ENCODE measurements at places on chromosomes 11 and 22.

DNA sequence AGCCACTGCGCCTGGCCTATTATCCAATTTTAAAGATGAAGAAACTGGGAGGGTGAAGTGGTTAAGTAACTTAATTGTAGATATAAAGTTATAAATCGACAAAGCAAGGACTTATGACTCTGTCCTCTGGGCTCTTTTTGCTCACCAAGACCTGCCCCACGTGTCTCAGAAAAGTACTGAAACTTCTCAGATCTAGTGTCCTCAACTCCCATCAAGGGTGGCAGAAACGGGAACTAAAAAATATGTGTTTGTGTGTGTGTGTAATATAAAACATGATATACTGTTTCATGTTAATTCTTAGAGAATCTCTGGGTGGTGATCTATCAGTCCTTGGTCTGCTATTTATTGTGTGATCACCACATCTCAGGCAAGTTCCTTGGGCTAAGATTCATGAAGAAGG, 104.9 kb downstream of the GAB2 start:
- DNase-seq = no peak

DNA sequence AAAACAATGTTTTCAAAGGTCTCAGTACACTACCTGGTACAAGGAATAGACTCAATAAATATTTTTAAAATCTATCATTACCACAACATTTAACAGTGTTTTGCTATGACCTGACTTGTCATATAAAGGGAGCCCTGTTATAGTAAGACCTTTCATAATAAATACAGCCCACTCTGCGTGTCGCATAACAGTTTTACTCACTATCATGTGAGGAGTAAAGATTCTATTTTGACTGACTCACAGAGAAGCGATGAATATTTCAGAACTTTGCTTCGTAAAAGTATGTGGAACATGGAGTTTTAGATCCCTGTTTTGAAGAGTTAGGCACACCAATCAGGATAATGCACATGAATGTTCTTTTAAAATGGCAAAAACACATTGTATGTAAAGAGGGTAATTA, 531.2 kb downstream of the KCNA4 start:
- DNase-seq = no peak

DNA sequence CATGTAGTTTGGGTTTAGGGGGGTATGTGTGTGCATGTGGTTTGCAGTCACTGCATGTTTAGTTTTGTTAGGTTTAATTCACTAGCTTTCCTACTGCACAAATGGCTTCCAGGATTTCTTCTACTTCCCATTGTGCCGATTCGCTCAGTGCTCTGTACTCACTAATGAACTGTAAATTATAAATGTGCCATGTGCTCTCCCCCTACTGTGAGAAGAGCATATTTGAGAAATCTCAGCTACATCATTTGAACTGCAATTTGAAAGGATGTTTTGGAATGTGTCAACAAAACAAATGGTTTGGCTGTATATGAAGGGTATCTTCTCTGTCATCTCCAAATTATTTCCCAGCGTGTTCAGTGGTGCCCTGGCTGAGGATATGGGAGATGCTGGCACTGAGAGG, 28.1 kb downstream of the CYB5R2 start:
- no peak for DNase-seq

- DNase-seq = no peak
Measured at GRCh38 chr22:44723801-44724200, 21.8 kb downstream of the PRR5 start.

GRCh38 chr11:118921121-118921928, 4.4 kb downstream of the BCL9L start:
- no peak for DNase-seq

DNA sequence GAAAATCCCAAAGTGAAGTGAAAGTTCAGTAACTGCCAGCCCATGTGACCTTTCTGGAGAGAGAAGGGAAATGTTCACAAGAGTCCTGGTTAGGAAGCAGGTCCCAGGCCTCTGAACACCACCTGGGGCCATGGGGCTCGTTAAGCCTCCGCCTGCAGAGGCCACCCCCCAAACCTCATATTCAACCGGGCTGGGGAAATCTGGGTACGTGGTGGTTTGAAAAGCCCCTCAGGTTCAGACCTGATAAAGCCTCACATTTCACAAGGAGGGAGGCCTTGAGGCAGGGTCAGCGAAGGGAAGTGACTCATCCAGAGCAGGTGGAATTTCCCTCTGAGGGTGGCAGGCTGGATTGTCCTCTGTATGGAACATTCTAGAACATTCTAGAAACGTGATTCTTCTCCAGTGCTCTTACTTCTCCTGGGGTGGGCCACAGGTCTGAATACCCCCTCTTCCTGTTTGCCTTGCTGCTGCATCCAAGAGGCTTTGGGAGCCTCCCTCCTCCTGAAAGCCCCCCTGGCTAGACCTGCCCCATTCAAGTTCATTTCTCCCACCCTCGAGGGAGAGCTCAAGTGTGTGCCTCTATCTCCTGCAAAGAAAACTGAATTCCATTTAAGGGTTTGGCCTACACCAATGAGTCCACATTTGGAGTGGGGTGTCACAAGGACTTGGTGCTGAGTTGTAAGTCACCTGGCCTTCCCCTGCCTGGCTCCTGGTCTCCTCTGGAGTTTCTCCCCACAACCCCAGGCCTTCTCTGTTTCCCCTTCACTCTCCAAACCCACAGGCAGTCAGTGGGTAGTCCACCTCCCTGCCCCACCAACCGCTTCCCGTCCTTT, 6.3 kb downstream of the FXYD2 start:
- DNase-seq = no peak

GRCh38 chr11:32081129-32081641, 9.7 kb upstream of the RCN1 start:
- DNase-seq = no peak

- no peak for DNase-seq
Measured at GRCh38 chr22:22085702-22086500, 103.3 kb upstream of the TOP3B start.

DNA sequence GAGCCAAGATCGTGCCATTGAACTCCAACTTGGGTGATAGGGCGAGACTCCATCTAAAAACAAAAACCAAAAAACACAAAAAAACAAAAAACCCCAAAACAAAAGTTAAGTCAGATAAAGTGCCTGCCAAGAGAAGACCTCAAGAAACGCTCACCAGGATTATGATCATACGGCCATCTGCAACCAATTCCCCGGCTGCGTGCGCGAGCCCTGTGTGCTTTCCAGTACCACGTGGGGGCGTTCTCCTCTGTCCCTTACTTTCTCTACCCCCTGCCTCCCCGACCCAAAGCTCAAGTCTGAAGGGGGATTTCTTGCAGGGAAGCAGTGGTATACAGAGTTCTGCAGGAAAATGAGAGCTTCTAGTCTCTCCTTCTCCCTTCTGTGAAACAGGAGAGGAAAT, 10.5 kb upstream of the RPS19BP1 start:
- no peak for DNase-seq

DNA sequence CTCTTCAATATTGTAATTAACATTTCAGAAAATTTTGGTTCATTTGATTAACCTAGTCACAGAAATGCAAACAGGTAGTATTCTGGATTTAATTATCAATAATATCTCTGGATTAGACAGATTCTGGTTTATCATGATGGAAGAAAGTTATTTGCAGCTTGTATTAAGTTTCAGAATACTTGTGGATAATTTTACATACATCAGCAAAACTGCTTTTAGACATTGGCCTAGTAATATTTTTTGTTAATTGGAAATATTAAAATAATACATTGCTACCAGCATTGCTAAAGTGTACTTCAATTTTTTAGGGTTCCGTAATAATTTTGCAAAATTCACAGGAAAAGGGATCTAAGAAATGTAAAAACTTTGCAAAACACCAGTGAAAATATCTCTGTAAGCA, 3.8 kb upstream of the OR5D14 start:
- no peak for DNase-seq

DNA sequence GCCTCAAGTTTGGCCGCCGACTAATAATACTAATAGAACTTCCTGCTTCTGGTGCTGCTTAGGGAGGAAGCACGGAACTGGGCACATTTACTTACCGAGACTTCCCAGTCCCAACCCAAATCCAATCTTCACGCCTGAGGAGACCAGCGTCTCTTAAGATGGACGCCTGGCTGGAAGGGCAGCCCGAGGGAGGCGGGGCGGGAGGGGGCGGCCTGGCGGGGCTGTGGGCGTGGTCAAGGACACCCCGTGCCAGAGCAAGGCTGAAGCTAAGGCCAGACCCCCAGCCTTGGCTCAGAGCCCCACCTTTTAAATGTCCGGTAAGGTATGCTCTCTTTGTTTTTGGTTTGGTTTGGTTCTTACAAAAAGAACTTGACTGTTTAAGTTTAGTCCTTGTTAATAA, at the start of gene GDPD4:
TSS of gene GDPD4 (minus strand) at position 177 of the 400 bp plus-strand sequence. CDS start 16,549 bp downstream, outside the sequence.
- no peak for DNase-seq

DNA sequence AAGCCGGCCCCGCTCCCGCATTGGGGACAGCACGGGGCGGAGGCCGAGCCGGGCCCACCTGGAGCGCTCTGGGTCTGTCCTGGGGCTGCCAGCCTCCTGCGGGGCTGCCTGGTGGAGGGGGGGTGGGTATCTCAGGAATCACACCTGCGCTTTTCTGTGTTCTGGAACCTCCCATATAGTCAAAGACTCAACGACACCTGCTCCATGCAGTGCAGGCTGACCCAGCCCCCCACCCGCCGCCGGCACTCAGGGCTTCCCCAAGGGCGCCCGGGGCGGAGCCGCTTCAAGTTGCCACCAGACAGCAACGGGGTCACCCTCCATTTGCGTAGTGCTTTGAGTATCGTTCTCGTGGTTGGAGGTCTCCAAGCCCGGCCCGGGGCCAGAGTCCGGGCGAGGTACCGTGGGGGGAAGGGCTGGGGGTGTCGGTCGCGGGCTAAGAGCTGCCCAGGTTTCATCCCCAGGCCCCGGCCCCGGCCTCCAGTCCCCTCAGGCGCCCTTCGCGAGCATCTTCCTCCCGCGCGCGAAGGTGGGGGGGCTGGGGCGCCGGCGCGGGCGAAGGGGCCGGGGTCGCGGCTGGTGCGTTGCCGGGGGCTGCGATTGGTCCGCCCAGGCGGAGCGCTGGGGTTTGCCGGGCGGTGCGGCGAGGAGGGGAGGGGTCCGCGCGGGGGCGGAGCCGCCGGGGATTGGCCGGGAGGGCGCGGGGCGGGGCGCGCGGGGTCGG, 6.6 kb downstream of the TSPAN4 start:
- DNase-seq = no peak

DNA sequence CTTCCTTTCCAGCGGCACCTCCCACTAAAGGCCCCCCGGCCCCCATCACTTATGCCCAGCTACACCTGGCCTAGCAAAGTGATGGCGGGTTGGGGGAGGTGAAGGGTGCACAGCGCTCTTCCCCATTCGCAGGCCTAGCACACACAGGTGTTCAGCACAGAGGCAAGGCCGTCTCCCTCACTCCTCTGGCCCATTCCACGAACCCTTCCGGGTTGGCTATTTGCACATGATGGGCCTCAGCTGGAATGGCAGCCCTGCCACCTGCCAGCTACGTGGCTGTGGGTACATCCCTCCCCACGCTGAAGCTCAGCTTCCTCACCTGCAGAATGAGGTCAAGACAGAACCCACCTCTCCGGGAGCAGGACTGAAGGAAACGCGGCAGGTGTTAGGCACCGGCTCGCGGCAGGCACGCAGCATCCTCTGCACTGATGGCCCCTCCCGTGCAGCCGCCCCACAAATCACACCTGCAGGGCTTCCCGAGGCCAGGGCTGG, 4.8 kb downstream of the KIAA0930 start:
- no peak for DNase-seq
